ENCODE measurements at places on chromosomes 1 and 21. TPM values are rescaled to one million over a fixed set of nuclear protein-coding genes. Genes with fewer than 3 reads are reported as not detected.

DNA sequence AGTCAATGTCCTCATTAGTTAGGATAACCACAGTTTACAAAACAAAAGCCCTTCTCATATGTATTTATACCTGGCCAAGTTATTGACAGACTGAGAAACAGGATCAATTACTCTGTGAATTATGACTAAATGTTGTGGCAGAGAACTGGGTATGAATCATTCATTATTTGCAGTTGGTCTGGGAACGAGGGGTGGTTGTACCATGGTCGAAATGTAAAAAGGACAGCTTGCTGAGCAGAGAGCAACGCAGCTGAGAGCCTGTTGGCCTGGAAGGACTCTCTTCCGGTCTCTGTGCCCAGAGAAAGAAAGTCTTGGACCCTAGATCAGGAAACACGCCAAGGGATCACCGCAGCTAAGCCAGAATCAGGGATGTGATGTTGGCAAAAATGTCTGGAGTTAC, 169.6 kb downstream of the DISC1 start:
- H3K27ac ChIP-seq, result no peak overlapping the region
- no peaks in the 10 kb centered on the region for H3K36me3 ChIP-seq
- H3K4me3 ChIP-seq, result no peak overlapping the region
- no peaks in the 10 kb centered on the region for H3K4me1 ChIP-seq
- H3K27me3 ChIP-seq, result no peaks in the 10 kb centered on the region
- DNase-seq, result no peak

PRR9 gene
- polyA plus RNA-seq, result not detected

DNA sequence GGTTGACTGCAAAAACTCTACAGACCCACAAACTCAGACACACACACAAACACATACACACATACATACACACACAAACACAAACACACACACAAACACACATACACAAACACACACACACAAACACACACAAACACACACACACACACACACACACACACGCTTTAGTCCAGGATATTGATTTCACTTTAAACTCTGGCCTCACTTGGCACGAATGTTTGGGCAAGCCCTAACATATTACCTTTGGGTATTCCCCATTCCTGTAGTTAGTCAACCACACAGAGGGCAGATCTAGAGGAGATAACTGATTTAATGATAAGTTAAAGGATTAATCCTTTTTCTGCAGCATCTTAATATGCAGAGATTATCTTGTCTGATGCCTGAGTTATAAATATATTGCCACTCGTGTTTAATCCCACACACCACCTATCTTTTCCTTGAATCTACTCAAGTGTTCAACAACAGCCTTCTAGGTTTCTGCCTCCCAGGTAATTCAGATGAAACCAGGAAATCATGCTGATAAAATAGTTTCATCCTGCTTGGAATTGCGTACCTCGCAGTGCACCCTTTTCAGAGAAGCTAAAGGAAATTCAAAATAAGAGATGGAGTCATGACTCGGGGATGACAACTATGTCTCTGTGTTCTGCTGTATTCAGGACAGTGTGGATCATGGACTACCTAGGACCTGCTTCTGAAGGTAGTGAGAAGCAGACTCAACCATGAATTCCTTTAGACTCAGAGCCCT, 14.5 kb upstream of the RUNX1 start:
- H3K36me3 ChIP-seq, result no peaks in the 10 kb centered on the region
- no peaks in the 10 kb centered on the region for H3K4me1 ChIP-seq
- H3K27me3 ChIP-seq, result no peaks in the 10 kb centered on the region
- no peak overlapping the region for H3K27ac ChIP-seq

MOV10 gene
- polyA plus RNA-seq, result 87.4 TPM

GRCh38 chr1:225940385-225941151, 452 bp downstream of the LEFTY2 start:
- no peaks in the 10 kb centered on the region for H3K4me1 ChIP-seq
- H3K36me3 ChIP-seq, result no peaks in the 10 kb centered on the region
- H3K4me3 ChIP-seq, result no peak overlapping the region
- DNase-seq, result no peak
- H3K27me3 ChIP-seq, result no peaks in the 10 kb centered on the region

DNA sequence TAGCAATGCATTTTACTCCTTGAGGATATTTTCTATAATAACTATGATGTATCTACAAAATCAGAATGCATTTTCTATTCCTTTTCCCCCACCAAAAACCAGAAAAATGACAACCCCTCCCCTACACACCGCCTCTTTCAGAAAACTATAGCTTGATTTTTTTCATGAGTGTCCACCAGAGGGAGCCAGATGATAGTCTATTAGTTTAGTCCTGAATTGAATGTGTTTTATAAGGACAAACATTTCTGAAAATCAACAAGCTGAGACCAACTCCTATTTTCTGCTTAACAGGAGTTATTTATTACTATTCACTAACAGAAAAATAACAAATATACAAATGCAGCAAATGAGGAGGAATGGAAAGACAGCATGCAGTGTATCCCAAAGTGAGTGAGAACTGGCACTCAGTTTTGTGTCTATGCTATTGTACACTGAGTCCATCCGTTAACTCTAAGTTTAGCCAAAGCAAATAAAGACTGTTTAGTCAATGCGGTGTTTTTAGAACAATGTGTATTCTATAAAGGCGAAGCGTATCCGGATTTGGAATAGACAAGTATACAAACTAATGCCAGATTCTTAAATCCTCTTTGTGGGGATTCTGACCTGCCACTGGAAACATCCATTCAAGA, 182.6 kb downstream of the VAV3 start:
- H3K27ac ChIP-seq, result no peak overlapping the region
- DNase-seq, result peak; percentile 25
- H3K4me3 ChIP-seq, result no peak overlapping the region

DNA sequence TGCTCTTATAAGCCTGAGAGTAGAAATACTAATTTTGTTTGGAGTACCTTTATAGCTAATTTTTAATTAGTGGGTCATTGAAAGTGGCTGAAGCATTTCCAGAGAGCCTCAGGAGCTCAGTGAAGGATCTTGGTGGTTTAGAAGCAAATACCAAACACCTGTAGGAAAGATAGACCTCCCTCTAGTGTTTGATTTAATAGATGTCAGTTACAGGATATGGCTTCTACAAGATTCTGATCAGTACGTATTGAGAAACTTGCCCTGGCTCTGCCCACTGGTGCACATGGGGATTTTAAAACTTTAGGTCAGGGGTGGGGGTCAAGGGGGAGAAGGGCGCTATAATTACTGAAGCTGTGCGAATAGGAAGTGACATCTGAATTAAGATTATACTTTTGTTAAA, 122.2 kb downstream of the POU2F1 start:
- peaks cover 7% of the 10 kb centered on the region for H3K36me3 ChIP-seq
- H3K27ac ChIP-seq, result no peak overlapping the region
- no peaks in the 10 kb centered on the region for H3K4me1 ChIP-seq
- DNase-seq, result no peak
- H3K27me3 ChIP-seq, result no peaks in the 10 kb centered on the region
- H3K4me3 ChIP-seq, result no peak overlapping the region

- H3K27ac ChIP-seq, result no peak overlapping the region
- H3K36me3 ChIP-seq, result no peaks in the 10 kb centered on the region
- H3K27me3 ChIP-seq, result no peaks in the 10 kb centered on the region
- peak; percentile 58 for DNase-seq
- H3K4me3 ChIP-seq, result no peak overlapping the region
Observed at GRCh38 chr21:42818328-42818749, 61.0 kb downstream of the WDR4 start.

DNA sequence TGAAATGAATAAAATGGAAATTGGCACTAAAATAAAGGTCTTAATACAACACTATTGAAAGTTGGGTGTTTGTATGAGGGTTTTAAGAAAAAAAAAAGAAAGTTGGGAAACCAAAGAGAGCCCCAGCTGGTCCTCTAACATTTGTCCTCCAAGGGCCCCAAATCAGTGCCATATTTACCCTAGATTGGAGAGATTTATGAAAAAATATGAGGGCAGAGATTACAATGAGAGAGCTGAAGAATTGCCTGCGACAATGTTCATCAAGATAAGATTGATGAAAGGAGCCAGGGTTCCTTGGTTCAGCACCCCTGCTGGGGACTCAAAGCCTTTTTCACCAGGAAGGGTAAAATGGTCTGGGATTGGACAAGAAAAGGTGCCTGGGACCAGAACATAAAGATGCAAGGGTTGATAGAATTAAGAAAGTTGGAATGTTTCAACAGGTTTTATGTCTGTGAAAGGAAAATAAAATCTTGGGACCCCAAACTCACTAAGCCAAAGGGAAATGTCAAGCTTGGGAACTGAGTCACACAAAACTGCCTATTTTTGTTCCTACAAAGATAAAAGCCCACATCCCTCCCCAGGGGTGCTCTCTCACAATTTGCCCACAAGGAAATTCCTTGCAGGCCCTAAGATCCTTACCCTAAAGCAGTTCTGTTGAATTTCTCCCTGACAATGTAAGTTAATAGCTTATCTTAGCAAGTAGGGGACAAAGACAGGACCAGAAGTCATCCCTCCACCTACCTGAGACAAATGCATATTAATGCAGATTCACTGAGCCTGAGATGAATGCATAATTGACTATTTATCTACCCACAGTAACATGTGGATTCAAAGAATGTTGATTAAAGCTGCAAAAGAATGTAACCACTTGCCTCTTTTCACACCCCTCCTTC, 26.8 kb downstream of the CBR1 start:
- H3K27ac ChIP-seq, result no peak overlapping the region
- no peaks in the 10 kb centered on the region for H3K4me1 ChIP-seq
- no peaks in the 10 kb centered on the region for H3K27me3 ChIP-seq

KDF1 gene
- polyA plus RNA-seq, result not detected

DNA sequence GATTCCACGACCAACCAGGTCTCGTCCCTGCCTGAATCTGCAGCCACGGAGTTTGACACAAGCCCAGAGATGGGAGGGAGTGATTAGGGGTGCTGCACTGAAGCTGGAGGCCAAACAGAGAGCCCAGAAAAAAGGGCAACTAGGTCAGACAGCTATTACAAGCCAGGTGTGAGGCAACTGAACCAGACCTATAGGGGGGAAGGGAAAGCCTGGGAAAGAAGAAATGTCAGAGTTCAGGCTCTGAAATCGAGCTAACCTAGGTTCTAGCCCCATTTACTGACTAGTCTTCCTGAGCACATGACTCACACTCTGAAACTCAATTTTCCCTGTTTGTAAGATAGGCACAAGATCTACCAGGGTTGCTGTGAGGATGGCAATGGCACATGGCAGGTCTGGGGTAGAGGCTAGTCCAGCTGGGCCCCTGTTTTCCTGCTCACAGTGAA, 1.7 kb downstream of the DHCR24 start:
- peak; percentile 31 for DNase-seq
- H3K27me3 ChIP-seq, result no peaks in the 10 kb centered on the region
- peaks cover 28% of the 10 kb centered on the region for H3K4me1 ChIP-seq
- H3K27ac ChIP-seq, result no peak overlapping the region
- no peak overlapping the region for H3K4me3 ChIP-seq
- no peaks in the 10 kb centered on the region for H3K36me3 ChIP-seq

ATP1A2 gene
- polyA plus RNA-seq, result 0.07 TPM
